ENCODE measurements at places on chromosomes 16 and 17. TPM values are rescaled to one million over a fixed set of nuclear protein-coding genes. Genes with fewer than 3 reads are reported as not detected.

MC1R gene
- 3.3 TPM for total RNA-seq

PROCA1 gene
- 1.5 TPM for total RNA-seq

GNG13 gene
- not detected for total RNA-seq

TMEM238L gene
- not detected for total RNA-seq

MMP25 gene
- under 0.01 TPM for total RNA-seq

CCDC102A gene
- total RNA-seq, result 15.0 TPM

EVI2A gene
- 1.3 TPM for total RNA-seq

TMEM106A gene
- total RNA-seq, result 2.9 TPM

TMC5 gene
- not detected for total RNA-seq

CCT6B gene
- total RNA-seq, result 0.32 TPM

MT1H gene
- not detected for total RNA-seq

PRCD gene
- total RNA-seq, result not detected

HLF gene
- not detected for total RNA-seq

CA5A gene
- not detected for total RNA-seq

CSNK2A2 gene
- 33.1 TPM for total RNA-seq

ITGAX gene
- 0.76 TPM for total RNA-seq

CEP112 gene
- total RNA-seq, result 10.0 TPM

CEP20 gene
- 39.4 TPM for total RNA-seq

PHB1 gene
- 213 TPM for total RNA-seq

CCL16 gene
- total RNA-seq, result not detected

MYO15A gene
- 0.15 TPM for total RNA-seq

WSCD1 gene
- total RNA-seq, result 63.7 TPM

CDC27 gene
- 115 TPM for total RNA-seq

GAST gene
- not detected for total RNA-seq

ZSCAN10 gene
- not detected for total RNA-seq

MCRIP1 gene
- 148 TPM for total RNA-seq

NATD1 gene
- total RNA-seq, result 1.1 TPM

TPSB2 gene
- total RNA-seq, result not detected

HOXB1 gene
- total RNA-seq, result not detected

PRAC2 gene
- total RNA-seq, result not detected

SP2 gene
- 0.30 TPM for total RNA-seq

TBX2 gene
- 0.32 TPM for total RNA-seq

MYH2 gene
- total RNA-seq, result not detected

AKAP10 gene
- total RNA-seq, result 13.6 TPM

CCL17 gene
- not detected for total RNA-seq
